ENCODE measurements at places on chromosomes 5 and 9.
A peak's percentile ranks its signal among the peaks of the same experiment; 100 is the strongest.

DNA sequence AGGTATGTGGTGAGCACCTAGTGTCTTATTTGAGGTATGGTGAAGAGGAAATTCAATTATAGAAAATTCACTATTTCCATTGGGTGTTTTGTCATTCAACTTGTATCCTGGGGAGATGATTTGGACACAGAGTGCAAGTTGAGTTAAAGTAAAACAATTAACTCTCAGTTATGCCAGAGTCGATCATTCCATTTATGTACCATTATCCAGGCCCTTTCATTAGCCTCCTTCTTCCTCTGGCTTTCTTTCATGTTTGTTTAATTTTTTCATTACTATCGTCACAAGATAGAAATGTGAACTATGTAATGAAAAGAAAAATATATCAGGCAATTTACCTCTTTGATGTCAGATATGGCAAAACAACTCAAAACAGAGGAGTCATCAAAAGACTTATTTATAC, 1347.2 kb upstream of the NUDT12 start:
- DNase-seq, result no peak

DNA sequence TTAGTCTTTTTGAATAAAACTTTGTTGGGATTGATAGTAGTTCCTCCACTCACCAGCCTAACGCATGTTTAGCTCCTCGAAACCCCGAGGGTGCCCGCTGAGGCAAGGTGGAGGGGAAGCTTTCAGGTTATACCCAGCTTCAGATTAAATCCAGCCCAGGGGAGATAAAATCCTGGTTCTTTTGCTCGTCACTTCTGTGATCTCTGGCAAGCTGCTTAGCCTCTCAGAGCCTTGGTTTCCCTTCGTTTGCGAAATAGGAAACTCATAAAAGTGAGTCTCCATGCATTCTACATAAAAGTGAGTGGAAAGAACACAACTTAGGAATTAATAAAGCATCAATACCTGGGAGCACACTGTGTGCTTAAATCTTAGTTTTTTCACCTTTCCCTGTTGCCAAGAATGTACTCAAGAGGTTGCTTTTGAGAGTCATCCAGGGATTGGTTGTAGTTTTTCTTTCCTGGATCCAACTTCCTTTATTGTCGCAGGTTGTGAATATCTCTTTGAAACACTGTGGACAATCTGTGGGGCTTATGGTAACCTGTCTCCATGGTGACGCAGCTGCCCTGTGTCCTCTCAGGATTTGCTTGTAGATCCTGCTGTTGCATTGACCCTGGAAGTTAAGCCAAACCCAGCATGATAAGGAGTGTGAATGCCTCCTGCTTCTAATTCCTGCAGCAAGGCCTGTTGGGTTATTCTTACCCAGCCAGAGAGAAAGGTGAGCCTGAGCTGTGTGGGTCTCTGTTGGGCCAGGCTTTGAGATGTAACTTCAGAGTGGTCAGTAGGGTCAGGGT, 2.0 kb downstream of the GALNT12 start:
- no peak for DNase-seq

- peak; percentile 51 for DNase-seq
Measured at GRCh38 chr5:95628933-95629332, 9.0 kb downstream of the GPR150 start.

DNA sequence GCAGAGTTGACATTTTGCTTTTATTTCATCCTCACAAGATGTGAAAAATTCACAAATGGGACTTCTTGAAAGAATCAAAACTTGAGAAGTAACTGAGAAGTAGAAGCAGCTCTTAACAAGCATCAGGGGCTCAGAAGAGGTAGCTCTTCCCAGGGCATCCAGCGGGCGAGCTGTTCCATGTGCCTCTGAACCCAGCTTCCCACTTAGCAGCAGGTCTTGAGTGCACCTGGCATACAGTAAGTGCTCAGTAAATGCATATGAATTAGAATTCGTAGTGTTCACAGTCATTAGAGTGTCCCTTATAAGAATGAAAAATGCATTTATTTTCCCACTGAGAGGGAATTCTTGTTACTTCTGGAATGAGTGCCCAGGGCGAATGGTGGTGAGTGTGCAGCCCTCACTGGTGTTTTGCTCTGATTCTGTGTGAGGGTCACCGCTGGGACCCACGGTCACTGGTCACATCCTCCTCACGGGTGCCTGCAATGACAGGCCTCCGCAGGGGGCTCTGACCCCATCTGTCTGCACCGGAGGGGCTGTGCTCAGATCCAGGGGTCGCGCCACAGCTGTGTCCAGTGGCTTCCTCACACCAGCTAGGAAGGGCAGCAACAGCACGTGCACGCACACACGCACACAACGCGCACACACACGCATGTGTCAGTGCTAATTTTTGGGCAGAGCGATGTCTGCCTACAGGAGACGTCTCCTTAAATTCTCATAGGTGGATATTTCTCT, 26.9 kb downstream of the EXOC3 start:
- no peak for DNase-seq

GRCh38 chr5:71456362-71456743, 902 bp downstream of the BDP1 start:
- no peak for DNase-seq

GRCh38 chr5:1521671-1522600, 1.8 kb downstream of the LPCAT1 start:
- DNase-seq, result peak; percentile 77

DNA sequence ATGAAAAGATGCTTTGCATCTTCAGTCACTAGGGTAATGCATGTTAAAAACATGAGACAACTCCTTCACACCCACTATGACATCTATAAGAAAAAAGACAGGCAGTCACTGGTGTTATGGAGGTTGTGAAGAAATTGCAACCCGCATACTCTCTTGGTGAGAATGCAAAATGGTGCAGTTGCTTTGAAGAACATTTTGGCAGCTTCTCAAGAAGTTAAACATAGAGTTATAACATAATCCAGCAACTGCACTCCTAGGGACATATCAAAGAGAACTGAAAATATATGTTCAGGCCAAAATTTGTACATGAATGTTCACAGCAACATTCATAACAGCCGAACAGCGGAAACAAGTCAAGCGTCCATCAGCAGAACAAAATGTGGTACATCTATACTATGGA, 46.3 kb upstream of the TBC1D9B start:
- no peak for DNase-seq

DNA sequence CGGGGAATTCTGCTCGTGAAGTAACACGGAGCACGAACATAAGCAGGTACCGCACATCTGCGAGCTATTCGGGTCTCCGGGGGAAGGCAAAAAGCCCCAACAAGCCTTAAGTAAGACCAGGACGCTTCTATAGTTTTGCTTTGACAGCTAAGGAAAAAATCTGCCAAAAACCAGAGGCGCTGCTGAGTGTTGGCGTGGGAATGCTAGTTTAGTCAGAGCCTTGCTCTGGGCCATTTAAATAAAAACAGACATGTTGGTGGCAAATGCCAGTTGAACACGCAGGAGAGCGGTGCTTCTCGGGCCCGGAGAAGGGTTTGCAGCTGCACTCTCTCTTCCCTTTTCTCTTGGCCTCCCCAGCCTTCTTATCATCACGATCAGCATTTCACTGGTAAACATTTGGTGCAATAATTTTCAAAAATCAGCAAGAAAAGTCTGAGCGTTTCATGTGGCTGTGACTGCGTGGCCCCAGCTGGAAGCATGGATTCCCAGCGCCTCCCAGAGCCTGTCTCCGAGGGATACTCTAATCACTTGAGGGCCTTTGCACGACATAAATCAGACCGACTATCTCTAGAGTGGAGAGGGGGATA, 6.4 kb upstream of the NOTCH1 start:
- peak; percentile 68 for DNase-seq

DNA sequence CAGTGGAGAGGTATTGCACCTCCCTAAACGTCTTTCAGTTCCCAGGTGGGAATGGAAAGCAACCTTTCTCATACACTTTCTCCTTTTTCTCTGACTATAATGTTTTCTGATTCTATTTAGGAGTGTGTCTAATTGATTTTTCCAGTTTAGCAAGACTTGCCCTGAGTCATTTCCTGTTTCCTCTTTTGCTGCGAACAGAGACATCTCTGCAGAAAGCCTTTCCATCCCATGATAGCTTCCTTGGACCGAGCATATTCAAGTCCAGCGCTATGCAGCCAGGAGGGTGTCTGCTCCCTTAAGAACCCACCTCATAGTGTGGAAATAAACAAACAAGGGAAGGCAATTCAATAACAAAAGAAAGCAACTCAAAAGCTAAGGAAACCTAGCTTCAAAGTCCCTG, 60.0 kb upstream of the CDH6 start:
- DNase-seq, result peak; percentile 61

Measured in suppressor macrophage treated with lipopolysaccharide for 1 hour (primary cell).